ENCODE measurements at places on chromosomes 12 and 14.

DNA sequence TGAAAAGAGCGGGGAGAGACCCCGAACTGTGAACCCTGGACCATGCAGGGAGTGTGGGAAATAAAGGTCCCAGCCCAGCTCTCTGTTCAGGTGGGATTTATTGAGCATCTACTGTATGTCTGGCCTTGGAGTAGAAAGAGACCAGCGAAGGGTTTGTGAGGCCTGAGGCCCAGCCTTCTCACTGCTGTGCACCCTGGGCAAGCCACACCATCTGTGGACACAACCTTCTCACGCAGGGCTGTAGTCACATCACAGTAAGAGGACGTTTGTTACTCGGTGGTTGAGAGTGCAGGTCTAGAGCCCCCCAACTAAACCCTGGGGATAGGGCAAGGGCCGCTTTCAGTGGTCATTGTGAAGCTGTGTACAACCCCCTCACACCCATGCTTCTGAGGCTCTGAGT, 18.2 kb downstream of the FAM222A start:
- no peak for DNase-seq

GRCh38 chr12:40874868-40875267, 182.6 kb downstream of the CNTN1 start:
- no peak for DNase-seq

GRCh38 chr12:76611533-76611932, 52.0 kb upstream of the OSBPL8 start:
- no peak for DNase-seq

DNA sequence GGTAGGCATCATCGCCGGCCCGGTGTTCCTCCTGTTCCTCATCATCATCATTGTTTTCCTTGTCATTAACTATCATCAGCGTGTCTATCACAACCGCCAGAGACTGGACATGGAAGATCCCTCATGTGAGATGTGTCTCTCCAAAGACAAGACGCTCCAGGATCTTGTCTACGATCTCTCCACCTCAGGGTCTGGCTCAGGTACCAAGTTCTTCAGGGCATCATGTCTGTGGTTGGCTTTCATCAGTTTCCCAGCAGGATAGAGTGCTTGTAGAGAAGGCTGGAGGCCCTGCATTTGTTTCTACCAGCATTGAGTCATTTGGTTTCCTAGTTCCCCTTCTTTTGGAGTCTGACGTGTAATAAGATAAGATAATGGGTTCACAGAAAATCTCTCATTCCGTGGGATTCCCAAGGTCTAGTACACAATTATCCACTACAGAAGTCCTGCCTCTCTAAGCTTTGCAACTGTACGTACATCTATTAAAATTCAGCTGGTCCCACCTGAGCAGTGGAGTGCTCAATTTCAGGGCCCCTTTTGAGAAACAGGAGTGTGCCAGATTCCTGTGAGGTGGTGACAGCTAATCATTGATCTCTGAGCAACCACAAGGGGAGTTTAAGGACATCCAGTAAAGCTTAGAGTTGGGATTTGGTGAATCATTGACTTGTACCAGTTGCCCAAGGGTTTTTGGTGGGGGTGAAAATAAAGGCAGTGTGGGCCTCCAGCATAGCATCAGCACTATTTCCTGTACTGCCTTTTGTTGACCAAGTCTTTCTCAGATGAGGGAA, 25.1 kb downstream of the ACVR1B start:
- DNase-seq: no peak

DNA sequence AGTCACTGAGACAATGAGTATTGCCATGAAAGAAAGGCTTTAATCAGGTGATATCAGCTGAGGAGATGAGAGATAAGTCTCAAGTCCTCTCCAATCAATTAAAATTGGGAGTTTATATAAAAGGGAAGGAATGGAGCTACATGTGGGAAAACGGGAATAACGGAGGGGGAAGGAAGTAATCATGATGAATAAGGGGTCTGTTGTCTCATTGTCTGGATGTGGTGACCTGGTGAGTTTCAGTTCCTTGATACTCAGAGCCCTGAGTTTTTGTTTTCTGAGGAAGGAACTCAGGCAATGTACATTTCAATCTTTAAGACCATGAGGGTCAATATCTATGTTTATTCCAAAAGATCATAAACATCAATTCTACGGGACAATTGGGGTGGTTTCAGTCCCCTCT, 198.8 kb downstream of the KITLG start:
- DNase-seq: no peak

DNA sequence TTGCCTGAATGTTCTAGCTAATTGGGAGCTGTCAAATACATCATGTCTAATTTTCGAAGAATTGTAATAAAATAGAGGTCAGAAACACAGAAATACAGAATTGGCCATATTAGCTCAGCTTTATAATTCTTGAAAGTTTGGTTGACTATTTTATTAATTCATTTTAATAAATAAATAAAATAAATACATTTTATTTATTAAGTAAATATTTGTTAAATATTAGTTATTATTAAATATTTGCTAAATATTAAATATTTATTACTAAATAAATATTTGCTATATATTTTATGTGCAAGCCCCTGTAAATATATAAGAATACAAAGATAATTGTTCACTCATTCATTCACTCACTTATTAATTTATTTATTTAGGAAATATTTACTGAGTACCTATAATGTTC, 231.3 kb downstream of the SSPN start:
- no peak for DNase-seq

GRCh38 chr12:116442946-116443345, 116.2 kb upstream of the MAP1LC3B2 start:
- no peak for DNase-seq

GRCh38 chr12:63862187-63862968, 17.9 kb downstream of the SRGAP1 start:
- DNase-seq: no peak

DNA sequence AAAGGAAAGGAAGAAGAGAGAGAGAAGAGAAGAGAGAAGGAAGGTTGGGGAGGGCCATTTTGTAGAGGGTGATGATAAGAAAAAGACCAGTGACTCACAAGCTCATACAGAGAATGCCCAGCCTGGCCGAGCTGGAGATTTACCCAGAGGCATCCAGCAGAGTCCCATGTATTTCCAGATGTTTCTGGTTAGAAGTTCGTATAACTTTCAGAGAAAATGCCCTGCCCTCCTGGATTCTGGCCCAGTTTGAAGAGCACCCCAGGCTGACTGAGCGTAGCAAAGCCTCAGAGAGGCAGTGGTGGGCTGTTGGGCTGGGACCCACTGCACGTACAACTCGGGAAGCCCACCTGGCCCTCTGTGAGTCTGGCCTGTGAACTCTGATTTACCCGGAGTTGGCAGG, 221.8 kb downstream of the SLC41A2 start:
- no peak for DNase-seq

- DNase-seq: peak; percentile 50
These were observed 211.7 kb upstream of the FKBP4 start for GRCh38 chr12:2583091-2583497.
